A172 (cell line): ENCODE measurements at places on chromosomes 6 and 20.

- no peak for DNase-seq
Measured at GRCh38 chr20:55919319-55919718, 86.0 kb downstream of the CBLN4 start.

DNA sequence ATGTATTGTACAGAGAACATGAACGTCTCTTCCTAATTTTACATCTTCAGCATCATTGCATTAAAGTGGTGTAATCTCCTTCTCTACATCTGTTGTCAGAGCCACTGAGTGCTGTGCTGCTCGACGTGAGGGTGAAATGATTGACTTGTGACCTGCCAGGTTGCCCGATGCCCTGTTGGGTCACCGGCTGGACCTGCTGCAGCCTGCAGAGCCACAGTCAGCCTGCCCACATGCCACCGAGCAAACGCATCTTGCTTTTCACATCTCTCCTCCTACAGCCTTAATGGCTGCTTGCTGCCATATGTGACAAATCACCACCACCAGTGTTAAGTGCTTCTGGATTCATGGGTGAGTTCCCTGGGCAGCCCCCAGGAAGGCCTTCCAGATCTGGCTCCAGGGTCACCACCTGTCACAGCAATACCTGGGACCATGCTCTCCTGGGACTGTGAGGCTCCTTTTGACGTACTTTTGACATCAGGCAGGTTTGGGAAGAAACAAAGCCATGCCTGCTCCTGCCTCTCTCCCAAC is 80.3 kb downstream of the ASXL1 start:
- DNase-seq: no peak

- DNase-seq: no peak
Measured at GRCh38 chr6:21780141-21780540, 186.6 kb downstream of the SOX4 start.

GRCh38 chr6:31010393-31011060 is at the start of gene MUC22:
Gene MUC22, plus strand, starts transcription at chr6:31010474. Its CDS starts 233 bp downstream, at chr6:31010707.
- DNase-seq: peak; percentile 62
